ENCODE measurements at places on chromosomes 1 and 21.
A peak's percentile ranks its signal among the peaks of the same experiment; 100 is the strongest.

DNA sequence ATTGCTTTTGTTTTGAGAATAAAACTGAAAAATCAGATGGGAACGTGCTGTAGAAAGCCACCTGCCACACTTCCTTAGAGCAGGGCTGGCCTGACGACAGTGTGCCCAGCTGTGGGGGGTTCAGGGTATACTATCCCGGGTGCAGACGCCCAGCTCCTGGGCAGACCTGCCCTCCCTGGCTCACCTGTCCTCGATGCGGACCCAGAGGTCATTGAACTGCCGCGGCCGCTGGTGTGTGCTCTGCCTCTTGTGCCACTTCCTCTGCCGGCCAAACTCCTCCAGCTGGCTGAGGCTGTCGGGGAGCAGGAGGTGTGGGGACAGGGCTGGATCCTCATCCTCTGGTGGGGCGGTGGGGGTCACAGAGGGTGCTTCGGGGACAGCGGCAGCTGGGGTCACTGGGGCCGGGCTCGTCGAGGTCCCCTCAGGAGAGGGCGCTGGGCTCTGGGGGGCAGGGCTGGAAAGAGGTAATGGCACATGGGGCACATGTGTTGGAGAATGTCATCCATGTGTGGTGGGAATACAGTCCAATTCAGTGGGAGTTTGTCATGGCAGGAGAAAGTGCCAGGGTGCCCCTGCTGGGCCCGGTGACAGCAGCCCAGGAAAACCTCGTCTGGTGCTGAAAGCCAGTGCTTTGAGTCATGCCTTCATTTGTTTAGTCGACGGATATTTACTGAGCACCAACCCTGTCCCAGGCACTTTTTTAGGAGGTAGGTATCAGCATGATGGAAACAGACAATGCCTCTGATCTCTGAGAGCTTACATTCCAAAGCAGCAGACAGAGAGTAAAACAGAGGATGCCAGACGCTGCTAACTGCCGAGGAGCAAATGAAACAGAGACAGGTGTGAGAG, 222.0 kb downstream of the TRABD2B start:
- DNase-seq: no peak

GRCh38 chr1:107787299-107787698, 177.7 kb downstream of the VAV3 start:
- no peak for DNase-seq

DNA sequence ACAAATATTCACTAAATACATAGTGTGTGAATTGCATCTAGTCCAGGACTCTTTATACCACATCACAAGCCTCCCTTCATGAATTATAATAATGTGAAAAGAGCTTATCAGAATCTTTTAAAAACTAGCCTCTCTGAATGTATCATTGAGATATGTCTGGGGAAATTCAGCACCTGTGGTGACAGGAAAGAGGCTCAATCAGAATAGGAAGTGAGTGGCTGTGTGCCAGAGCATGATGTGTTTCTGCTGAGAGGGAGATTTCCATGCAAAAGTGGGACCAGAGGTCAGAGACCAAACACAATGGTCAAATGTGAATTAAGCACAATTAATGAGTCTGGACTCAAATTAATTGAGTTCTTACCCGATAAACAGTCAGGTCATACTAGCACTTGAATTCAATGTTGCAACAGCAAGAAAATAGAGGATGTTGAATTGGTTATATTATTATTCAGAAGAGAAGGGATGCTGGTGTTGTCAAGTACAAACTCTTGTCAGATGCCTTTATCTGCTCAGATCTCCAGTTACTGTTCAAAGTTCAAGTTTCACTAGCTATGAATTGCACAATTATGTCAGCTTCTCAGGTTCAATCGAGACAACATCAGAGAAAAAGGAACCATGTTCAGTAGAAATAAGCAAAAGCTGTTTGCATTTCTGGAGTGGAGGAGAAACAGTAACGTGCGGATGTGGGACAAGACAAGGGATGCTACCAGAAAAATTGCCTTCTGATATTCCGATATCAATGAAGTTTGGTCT, 226.2 kb downstream of the ZNF326 start:
- DNase-seq: no peak

GRCh38 chr1:192439373-192440025, 122.7 kb downstream of the RGS21 start:
- no peak for DNase-seq

DNA sequence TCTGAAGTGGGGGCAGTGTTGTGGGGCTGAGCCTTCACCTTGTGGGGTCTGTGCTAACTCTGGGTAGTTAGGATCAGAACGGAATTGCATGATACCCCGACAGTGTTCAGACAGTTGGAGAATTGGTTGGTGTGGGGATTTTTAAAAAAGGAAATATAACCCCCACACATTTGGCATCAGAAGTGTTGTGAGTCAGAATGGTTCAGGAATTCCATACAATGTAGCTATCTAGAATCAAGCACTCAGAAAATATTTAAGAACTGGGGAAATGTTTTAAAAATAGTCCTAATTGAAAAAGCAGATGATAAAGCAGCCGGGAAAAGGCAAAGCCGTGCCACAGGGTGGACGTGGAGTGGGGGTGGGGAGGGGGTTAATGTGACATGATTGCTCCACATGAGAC, 6.5 kb upstream of the S100A7 start:
- DNase-seq: no peak

DNA sequence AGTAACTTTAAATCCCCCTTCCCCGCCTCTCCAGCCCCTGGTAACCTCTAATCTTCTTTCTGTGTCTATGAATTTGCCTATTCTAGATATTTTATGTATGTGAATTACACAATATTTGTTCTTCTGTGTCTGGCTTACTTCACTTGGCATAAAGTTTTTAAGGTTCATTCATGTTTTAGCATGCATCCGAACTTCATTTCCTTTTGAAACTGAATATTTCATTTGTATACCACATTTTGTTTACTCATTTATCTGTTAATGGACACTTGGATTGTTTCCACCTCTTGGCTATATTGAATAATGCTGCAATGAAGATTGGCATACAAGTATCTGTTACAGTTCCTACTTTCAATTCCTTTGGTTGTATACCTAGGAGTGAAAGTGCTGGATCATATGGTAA, 205.3 kb downstream of the TM2D1 start:
- DNase-seq: no peak

DNA sequence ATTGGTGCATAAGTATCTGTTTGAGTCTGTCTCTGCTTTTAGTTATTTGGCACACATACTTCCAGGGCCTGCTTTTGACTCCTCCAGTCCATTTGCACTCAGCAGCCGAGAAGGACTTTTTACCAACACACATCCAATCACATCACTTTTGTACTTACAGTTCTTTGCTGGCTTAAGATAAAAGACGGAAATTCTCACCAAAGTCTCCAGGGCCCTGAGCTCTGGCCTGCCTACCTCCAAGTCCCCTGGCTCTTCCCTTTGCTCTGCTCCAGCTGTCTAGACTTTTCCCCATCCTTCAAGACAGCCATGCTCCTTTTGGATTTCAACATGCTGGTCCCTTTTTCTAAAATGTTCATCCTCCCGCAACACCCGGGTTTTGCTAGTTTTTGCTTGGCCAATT, 2.2 kb upstream of the EVA1C start:
- DNase-seq: no peak

- peak; percentile 37 for DNase-seq
These were observed 30.2 kb downstream of the RUNX3 start for GRCh38 chr1:24899581-24900485.

GRCh38 chr1:11364170-11364569, 91.2 kb downstream of the UBIAD1 start:
- DNase-seq: no peak

- DNase-seq: no peak
These were observed 13.9 kb downstream of the COL9A2 start for GRCh38 chr1:40303051-40303771.

- no peak for DNase-seq
These were observed 60.2 kb downstream of the NDUFS5 start for GRCh38 chr1:39086386-39086785.

GRCh38 chr1:3352952-3353331, 101.5 kb upstream of the ARHGEF16 start:
- no peak for DNase-seq

- DNase-seq: no peak
These were observed 42.4 kb downstream of the CRYAA start for GRCh38 chr21:43211072-43211759.

GRCh38 chr21:38993561-38993960, 187.8 kb downstream of the ETS2 start:
- DNase-seq: no peak

GRCh38 chr1:113783254-113784103, 24.2 kb upstream of the PHTF1 start:
- no peak for DNase-seq

DNA sequence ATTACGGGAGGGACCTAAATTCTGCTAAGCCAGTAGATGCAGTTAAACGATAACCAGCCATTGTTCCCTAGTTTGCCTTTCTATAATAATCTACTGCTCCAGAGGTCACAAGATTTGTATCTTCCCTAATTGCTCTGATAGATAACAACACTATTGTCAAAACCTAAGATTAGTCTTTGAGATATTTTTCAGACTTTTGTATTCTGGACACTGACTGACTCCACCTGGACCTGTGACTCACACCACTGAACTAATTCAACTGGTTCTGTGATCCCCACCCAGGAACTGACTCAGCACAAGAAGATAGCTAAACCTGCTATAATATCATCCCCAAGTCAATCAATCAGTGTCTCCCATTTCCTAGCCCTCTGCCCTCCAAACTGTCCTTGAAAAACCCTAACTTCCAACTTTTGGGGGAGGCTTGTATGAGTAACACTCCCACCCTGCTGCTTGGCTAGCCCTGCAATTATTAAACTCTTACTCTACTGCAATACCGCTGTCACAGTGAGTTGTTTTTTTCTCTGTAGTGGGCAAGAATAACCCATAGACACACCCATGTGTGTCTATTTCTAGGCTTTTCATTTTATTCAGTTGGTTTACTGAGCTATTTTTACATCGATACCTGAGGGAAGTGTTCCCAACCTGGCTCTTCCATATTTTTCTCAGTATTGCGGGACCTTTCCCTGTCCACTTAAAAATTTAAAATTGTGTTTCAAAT, 11.2 kb downstream of the KIFAP3 start:
- no peak for DNase-seq

GRCh38 chr21:35611708-35612132, 448.6 kb downstream of the SETD4 start:
- DNase-seq: no peak

DNA sequence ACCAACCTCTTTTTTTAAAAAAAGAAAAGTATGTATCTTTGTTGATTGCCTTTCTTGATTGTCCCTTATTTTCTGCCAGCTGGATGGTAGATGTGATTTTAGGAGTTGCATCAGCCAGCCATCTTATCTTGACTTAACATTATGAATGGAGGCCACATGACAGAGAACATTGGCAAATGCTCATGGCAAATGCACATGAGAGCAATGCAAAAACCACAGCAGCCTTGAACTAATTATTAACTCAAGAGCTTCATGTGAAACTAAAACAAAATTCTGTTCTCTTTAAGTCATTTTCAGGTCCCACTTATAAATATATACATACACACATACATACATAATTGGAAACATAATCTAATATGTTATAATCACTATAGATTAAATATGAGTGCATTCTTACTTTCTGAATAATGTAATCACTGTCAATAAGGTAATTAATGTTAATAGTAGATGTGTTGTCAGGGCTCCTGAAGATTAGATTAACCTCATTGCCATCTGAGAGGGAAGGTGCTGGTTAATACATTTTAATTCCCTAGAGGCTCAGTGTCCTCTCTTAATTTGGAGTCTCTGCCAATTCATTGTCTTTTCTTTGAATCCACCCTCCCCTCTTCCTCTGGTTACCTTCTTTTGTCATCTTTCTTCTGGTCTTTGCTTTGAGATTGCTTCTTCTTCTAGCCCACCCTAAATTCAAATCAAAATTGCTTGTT, 962.2 kb downstream of the ADGRL2 start:
- DNase-seq: no peak

- no peak for DNase-seq
These were observed 920 bp downstream of the MTR start for GRCh38 chr1:236795757-236796667.

DNA sequence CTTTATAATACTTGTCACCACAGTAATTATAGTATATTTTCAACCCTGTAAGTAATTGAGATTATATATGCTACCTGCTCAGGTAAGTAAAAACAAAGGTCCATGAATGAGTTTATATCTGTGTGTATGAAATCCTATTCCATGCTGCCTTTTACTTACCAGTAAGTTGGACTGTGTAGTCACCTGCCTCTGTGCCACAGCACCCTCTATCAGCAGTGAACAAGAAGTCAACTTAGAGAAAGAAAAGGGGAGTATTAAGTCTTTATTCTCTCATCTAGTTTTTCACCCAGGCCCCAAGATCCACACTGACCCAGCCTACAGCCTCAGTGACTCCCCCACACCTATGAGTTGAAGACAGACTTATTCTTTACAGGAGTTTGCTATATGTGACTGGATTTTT, 36.9 kb upstream of the IFI16 start:
- no peak for DNase-seq
